ENCODE measurements at places on chromosomes 16 and 17.

DNA sequence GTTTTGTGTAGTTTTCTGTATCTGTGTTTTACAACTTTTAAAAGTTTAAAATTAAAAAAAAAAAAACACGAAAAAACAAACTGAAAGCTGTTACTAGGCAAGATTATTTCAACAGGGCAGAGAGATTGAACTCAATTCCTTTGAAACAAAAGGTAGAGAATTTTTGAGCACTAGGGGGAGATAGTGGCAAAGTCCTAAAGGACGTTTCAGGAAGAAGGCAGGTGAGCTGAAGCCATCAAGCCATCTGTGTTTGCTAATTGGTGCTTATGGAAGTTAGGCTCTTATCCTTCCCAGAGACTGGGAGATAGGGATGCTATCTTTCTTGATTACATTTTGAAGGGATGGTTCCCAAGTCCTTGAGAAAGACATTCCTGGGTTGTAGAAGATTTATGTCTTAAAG, 70.6 kb upstream of the CLEC3A start:
- no peak for DNase-seq

- DNase-seq: no peak
These were observed 90.2 kb downstream of the MARCHF10 start for GRCh38 chr17:62717889-62718288.

GRCh38 chr17:29036584-29036983, 6.4 kb upstream of the PIPOX start:
- DNase-seq: no peak

- no peak for DNase-seq
These were observed 2.7 kb downstream of the UTP18 start for GRCh38 chr17:51263006-51263405.

DNA sequence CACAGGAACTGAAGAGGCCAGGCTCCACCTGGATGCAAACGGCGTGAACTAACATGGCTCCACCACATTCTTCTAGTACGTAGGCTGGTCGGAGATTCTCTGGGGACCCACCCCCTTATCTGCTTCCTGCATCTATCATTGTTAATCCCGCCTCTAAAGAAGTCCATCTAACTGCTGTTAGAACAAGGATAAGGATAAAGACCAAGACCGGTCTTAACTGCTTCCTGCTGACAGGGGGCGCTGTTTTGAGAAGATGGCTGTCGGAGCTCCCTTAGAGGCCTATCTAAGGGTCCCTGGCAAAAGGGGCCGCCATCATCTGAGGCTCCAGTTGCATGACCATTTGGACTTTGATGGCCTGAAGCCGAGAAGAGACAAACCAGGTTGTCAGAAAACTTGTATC, 25.8 kb upstream of the TNFSF12 start:
- no peak for DNase-seq

DNA sequence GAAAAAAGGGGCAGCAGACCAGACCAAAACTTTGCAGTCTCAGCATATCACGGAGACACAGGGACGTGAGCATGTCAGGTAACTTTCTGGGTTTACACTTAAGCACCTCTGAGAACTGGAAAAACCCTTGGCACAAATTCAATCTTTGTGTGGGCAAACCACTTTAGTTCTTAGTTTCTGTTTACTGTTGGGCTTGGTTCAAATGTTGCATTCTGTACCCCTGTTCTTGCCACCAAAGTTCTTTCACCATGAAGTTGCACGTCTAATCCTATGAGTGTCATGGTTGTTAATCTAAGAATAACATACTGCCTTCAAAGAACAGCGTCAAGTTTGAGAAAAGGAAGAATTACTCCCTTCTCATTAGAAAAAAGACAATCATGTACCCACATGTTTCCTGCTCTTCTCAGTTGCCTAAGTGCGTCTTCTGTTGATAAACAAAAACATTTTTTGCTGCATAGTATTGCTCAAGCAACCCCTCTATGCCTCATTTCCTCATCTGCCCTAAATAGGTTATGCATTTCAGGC, 11.6 kb downstream of the KRT33A start:
- no peak for DNase-seq

DNA sequence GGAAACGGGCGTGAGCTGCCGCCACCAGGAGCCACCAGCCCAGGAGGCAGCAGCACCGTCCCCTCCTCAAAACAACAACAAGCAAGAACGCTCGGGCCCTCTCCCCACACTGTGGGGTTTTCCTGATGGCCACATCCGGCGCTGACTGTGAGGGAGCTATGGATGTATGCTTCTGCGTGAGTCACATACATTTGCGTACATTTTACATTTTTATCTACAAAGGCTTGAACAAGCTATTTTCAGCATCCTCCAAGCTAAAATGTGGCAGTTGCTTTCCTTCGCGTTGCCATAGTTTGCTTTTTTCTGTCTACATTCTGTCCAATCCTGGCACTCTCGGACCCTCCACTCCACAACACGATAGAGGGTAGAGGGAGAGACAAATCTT, 2.0 kb upstream of the ABR start:
- DNase-seq: no peak

DNA sequence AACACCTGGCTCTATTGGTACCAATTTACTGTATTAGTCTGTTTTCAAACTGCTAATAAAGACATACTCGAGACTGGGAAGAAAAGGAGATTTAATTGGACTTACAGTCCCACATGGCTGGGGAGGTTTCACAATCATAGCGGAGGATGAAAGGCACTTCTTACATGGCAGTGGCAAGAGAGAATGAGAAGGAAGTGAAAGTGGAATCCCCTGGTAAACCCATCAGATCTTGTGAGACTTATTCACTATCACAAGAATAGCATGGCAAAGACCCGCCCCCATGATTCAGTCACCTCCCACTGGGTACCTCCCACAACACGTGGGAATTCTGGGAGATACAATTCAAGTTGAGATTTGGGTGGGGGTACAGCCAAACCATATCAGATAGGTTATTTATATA, 22.6 kb upstream of the GOSR1 start:
- DNase-seq: no peak

DNA sequence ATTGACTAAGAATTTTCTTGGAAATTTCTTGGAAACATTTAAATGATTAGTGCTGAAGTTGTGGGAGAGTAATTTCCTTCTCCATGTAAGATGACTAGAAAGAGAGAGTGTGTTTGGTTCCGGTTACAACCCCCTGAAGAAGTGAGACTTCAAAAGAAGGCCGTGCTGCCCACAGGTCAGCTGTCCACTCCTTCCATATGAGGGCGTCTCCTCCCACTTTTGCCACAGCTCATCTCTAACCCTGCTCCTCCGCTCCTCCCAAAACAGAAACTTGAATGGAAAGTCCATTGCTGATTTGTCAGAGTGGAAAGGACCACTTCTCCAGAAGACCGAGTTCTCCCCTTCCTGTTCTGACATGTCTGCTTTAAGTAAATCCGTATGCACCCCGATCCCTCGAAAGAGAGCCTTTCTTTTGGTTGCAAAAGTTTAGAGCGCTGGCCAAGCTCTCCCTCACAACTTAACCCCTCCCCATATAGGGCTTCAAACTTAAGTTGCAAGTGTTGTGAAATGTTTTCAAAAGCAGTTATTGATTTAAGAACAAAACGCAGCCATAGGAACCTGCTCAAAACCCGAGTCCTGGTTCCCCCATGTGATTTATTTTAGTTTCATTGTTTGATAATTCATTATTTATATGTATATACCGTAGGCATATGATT, 129.5 kb downstream of the SOCS1 start:
- DNase-seq: no peak

GRCh38 chr16:996681-997080, 15.1 kb downstream of the SOX8 start:
- DNase-seq: no peak

DNA sequence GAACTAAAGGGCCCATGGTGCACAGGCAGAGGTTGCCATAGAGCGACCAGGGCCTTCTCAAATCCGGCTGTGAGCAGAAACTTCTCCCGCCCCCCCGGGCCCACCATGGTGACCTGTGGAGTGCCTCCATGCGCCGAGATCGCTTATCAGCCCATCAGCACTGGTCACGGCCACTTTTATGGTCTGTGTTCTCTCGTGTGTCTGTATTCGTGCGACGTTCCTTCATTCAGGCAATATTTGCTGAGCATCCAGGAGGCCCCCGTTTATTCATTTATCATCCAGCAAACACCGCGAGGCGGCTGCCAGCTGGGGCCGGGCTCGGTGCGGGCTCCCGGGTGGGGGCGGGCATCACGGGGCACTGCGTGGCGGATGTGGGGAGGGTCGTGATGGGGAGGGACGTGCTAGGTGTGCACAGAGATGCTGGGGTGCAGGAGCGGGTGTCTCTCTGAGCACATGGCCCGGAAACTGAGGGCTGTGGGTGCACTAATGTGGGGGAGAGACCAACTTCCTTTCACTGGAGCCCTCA, 88.0 kb upstream of the CBX4 start:
- no peak for DNase-seq

GRCh38 chr17:65294181-65294719, 157.1 kb downstream of the RGS9 start:
- DNase-seq: no peak

- DNase-seq: no peak
These were observed 83.7 kb downstream of the ITFG1 start for GRCh38 chr16:47377154-47377553.

All from cerebellar nuclear complex (tissue), 1 donor.